Pancreas (tissue), 10 donors: ENCODE measurements at places on chromosomes 1 and 21.

GRCh38 chr1:177862916-177863315 is 106.9 kb downstream of the SEC16B start:
- DNase-seq, result no peak

GRCh38 chr1:46556822-46557221 is 5.4 kb upstream of the KNCN start:
- no peak for DNase-seq

GRCh38 chr21:45260191-45260825 is 27.4 kb downstream of the POFUT2 start:
- no peak for DNase-seq

- DNase-seq, result no peak
These were observed 297.4 kb downstream of the TM2D1 start for GRCh38 chr1:61427510-61427909.

DNA sequence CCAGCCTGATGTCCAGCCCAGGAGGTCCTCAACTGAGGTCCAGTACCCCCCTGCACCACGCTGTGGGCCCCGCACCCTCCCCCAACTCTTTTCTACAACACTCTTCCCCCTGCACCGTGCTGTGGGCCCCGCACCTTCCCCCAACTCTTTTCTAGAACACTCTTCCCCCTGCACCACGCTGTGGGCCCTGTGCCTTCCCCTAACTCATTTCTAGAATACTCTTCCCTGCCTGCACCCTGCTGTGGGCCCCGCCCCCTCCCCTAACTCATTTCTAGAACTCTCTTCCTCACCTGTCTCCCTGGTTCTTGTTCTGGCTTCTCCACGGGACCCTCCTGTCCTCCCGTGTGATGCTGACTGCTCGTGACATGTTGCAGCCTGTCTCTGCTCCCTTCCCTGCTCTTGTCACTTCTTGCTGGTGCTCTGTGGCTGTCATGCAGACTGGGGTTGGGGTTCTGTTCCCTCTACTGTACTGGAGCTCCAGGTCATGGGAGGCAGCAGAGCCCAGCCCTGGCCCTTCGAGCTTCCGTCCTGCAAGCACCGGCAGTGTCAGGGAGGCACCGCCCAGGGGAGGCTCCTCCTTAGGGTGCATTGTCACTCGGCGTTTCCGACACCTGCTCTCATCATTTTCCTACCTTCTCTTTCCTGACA is 160.1 kb upstream of the COL6A1 start:
- no peak for DNase-seq

DNA sequence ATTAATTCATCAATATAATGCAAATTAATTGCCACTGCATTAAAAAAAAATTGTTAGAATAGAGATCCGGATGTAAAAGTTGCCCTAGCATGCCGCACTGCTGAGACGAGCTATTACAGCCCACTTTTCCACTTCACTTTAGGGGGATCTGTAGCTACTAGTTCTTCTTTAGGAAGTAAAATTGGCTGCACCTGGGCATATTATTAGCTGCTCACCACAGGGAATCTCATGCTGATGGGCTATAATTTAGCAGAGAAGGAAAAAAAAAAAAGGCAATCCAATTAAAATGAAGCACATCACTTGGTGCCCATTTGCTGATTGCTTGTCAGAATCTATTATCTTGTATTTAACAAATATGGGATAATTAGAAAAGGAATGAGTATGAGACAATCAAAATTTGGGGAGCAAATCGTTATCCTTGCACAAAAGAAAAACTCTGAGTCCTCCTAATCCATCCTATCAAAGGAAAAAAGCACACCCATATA is 233.4 kb downstream of the DSCAM start:
- DNase-seq, result no peak

DNA sequence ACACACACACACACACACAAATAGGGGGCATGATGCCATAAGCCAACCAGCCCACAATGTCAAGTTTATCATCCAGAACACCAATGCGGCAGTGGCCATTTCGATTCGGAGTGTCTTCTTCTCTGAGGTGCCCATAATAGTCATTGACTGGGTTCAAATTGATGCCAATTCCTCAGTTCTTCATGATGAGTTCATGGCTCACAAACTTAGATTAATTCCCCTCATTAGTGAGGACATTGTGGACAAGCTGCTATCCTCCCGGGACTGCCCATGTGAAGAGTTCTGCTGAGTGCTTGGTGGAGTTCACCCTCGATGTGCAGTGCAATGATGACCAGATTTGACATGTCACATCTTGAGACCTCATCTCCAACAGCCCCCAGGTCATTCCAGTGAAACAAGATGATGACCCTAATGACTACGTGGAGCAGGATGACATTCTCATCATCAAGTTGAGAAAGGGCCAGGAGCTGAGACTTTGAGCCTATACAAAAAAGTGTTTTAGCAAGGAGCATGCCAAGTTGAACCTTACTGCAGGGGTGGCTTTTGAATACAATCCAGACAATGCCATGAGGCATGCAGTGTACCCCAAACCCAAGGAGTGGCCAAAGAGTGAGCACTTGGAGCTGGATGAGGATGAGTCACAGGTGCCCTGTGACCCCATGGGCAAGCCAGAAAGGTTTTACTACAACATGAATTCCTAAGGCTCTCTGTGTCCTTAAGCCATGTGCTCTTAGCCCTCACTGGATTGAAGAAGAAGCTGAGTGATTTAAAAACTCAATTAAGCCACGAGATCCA is 211.6 kb upstream of the SAMSN1 start:
- DNase-seq, result no peak

- DNase-seq, result no peak
These were observed 8.4 kb downstream of the SOX13 start for GRCh38 chr1:204081164-204081790.

DNA sequence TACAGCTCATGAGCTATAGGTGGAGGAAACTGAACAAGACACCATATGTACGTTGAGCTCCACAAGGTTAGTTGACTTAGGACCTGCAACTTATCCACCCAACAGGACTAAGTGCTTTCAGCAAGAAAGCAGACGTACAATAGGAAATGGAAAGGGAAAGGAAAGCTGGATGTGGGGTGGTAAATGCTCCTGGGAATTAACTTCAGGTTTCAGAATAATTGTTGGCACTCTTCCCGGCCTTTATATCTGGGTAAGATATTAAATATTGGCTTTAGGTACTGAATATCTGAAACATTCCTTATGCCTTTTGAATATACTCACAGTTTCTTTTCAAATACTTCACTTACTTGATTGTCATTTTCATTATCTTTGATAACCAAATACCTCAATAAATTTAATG is 36.3 kb downstream of the GLMN start:
- DNase-seq, result no peak

DNA sequence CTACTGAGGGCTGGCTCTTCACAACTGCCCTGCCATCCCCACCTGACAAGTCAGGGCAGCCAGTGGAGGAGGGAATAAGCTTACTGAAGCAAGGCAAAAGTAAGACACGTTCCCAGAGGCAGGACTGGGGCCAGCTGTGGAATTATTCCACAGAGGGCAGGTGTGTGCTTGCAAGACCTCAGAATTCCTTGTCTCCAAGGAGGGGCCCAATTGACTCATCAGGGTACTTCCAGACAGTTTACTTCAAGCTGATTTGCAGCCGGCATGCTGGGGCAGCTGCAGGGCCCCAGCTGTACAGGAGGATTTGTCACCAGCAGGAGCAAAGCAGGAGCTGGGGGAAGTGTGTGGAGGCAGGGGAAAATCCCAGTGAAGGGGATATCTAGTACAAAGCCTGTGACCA is 167.5 kb upstream of the CAMK1G start:
- no peak for DNase-seq

DNA sequence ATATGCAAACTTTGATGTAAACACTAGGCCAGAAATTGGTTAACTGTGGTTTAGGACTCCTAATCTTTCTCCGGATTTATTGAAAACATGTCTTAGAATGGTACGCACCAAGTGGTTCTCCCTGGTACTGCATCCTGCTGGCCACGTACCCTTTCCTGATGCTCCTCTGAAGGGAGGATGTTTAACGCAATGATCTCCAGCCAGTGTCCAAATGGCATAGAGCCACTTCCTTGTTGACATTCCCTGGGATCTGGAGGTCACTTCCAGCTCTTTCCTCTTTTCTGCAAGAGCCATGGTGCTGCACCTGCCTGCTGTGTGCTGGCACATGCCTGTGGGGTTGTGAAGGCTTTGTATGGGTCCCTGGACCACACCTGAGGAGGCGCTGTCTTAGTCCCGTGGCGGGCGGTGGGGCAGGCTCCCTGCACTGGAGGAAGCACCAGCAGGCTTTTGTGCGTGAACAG is 53.9 kb downstream of the GALNT2 start:
- no peak for DNase-seq

- DNase-seq, result no peak
These were observed 115.7 kb downstream of the AKT3 start for GRCh38 chr1:243734308-243734695.

DNA sequence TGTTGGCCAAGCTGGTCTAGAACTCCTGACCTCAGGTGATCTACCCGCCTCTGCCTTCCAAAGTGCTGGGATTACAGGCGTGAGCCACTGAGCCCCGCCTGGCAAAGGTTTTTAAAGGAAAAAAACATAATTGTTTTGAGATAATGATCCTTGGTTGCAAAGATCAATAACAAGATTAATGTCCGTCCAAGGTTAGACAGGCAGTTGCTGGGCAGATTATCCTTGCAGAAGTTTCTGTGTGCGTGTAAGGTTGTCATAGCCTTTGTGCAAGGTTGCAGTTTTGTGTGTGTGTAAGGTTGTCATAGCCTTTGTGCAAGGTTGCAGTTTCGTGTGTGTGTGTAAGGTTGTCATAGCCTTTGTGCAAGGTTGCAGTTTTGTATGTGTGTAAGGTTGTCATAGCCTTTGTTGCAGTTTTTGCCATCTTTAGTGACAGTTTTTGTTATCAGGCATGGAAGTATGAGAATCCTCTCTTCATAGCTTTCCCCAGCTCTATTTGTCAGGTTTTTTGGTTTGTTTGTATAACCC is 3.6 kb downstream of the YBEY start:
- no peak for DNase-seq

- DNase-seq, result no peak
These were observed 106.3 kb upstream of the TMEM51 start for GRCh38 chr1:15047237-15047636.

- no peak for DNase-seq
These were observed 32.5 kb upstream of the KIF1B start for GRCh38 chr1:10177876-10178275.

DNA sequence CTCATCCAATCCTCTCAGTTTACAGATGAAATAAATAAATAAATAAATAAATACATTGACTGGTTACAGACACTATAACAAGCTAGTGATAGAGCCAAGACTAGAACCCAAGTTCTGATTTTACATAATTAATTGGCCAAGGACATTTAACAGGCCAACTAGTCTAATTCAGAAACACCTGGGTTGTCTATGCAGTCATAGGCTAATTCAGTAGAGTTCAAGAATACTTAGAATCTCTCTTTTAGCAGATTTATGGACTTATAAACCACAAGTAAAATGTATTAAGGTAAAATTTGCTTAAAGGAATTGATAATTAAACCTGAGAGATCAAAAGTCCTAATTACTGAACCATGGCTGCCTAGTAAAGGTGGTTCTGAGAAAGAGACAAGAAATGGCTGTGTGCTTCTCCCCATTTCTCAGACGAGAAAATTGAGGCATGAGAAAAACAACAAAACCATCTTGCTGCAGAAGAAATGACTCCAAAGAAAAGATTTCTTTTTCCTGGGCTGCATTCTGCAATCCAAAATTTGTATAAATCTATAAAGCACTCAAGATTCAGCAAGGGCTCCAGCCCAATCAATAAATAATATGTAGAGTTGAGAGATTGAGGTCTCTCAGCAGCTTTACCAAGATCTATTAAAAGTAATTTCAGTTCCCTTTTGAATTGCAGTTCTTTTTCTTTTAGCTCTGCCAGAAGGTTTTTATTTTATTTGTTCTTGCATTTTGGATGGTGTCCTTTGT is 98.3 kb downstream of the DUSP10 start:
- DNase-seq, result no peak

DNA sequence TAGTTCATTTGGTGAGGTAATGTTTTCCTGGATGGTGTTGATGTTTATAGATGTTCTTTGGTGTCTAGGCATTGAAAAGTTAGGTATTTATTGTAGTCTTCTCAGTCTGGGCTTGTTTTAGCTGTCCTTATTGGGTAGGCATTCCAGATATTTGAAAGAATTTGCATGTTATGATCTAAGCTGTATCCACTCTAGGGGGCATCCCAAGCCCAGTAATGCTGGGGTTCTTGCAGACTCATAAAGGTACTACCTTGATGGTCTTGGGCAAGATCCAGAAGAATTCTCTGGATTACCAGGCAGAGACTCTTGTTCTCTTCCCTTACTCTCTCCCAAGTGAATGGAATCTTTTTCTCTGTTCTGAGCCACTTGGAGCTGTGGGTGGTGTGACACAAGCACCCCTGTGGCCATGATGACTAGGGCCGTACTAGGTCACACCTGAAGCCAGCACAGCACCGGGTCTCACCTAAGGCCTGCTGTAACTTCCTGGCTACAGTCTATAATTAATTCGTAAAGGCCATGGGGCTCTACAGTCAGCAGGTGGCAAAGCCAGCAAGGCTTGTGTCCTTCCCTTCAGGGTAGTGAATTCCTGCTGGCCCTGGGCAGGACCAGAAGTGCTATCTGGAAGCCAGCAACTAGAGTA is 74.8 kb upstream of the PDE4B start:
- no peak for DNase-seq

GRCh38 chr1:28933277-28933676 is 18.9 kb downstream of the EPB41 start:
- no peak for DNase-seq

DNA sequence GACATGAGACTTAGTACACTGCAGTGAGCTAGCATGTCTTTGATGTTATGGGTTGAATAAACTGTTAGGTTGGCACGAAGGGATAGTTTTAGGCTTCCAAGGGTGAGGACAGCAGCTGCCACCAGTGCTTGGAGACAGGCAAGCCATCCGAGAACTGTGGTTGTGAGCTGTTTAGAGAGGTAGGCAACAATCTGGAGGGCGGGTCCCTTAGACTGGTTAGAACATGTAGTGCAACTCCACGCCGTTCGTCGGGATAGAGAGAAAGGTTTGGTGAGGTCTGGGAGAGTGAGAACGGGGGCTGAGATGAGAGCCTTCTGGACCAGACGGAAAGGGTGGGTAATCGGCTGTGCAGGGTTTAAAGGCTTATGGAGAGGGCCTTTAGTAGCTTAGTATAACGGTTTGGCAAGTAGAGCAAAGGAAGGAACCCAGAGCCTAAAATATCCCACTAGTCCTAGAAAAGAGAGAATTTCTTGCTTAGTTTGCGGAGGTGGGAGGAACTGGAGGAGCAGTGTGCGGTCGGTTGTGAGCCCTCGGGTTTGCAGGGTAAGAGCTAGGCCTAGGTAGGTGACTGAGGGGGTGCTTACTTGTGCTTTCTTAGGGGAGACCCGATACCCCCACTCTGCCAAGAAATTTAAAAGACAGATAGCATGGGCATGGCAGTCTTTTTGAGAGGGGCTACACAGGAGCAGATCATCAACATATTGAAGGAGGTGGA is 72.8 kb downstream of the CNST start:
- DNase-seq, result no peak

GRCh38 chr1:27787895-27788294 is 14.9 kb downstream of the STX12 start:
- no peak for DNase-seq
